ENCODE measurements at places on chromosomes 1 and 21. TPM values are rescaled to one million over a fixed set of nuclear protein-coding genes. Genes with fewer than 3 reads are reported as not detected.

- DNase-seq, result no peak
These were observed 19.0 kb upstream of the MPC2 start for GRCh38 chr1:167955915-167956314.

OTUD3 gene
- total RNA-seq, result 10.5 TPM

GRCh38 chr1:183040547-183040971 lies 17.3 kb downstream of the LAMC1 start:
- DNase-seq, result no peak

DNA sequence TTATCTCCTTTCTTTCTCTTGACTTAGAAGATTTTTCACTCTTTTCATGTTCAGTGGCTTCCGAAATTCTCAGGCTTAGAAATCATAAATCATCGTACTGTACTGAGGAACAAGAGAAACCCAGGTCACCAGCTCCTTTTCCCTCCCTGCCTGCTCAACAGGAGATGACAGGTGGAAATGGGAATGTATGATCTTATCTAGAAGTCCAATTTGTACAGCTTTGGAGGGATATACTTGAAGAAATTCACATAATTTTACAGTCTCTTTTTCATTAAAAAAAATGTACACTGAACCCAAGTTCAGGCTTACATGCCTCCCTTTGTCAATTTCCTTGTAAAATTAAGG lies 11.7 kb downstream of the EVA1C start:
- DNase-seq, result no peak

DNA sequence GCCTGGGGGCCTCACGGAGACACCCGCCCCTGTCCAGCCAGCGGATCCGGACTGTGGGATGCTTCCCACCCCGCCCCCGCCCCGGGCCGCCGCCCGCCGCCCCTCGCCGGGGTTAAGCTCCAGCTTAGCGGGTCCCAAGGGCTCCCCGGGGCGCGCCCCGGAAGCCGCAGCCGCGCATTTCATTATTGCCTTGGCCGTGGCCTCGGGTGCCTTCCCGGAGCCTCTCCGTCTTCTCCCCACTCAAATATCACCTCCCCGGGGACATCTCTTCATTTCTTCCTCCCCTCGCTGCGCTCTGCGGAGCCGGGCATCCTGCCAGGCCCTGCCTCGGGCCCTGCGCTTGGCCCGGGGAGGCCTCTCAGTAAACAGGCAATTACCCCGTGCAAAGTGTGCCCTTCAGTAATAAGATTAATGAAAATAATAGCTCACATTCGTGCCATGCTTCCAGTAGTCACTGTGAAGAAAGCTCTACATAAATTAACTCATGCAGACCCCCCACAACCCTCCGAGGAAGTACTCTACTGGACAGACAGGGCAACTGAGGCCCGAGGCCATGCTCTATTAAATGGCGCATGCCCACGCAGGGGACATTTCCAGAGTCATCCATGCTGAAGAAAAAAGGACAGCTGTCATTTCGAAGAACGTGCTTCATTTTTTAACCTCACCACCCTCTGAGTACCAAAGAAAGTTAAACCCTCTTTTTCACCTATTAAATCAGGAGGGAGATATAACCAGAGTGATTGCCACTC lies 49.9 kb upstream of the LAPTM5 start:
- no peak for DNase-seq

- no peak for DNase-seq
These were observed 26.4 kb upstream of the RAB3GAP2 start for GRCh38 chr1:220298470-220299205.

CRNN gene
- not detected for total RNA-seq

COL6A2 gene
- total RNA-seq, result 93.9 TPM

AVPR1B gene
- total RNA-seq, result not detected

GRCh38 chr1:7783826-7784491 lies at the start of gene PER3:
PER3 (plus strand) TSS chr1:7784291; CDS start chr1:7784878, 587 bp downstream.
- peak; percentile 94 for DNase-seq

DNA sequence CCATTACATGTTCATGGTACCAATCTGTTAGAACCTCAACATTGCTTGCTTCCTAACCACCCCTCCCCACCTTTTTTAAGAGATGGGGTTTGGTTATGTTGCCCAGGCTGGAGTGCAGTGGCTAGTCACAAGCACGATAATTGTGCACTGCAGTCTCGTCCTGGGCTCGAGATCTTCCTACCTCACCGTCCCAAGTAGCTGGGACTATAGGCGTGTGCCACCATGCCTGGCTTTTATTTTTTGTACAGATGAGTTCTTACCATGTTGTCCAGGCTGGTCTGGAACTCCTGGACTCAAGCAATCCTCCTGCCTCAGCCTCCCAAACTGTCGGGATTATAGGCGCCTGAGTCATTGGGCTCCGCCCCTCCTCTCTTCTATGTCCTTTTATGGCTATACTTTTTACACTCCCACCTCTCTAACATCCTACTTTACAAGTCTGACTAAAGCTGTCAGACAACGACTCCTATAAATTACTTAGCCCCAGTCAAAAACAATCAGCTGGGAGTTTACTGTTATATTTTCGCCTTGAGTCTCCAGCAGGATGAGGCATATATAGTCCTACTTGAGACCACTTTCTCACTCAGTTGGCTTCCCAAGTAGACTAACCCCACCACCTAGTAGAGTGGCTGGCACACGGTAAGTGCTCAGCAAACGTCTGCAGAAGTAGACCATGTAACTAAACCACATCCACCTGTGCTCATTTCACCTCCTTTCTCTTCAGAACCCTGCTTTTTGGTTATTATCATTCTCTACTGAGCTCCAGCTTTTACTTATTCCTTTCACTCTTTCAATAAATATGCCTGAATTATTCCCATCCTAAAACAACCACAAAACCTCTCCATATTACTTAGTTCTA lies 13.8 kb downstream of the ENSA start:
- no peak for DNase-seq

PRELP gene
- not detected for total RNA-seq

DNA sequence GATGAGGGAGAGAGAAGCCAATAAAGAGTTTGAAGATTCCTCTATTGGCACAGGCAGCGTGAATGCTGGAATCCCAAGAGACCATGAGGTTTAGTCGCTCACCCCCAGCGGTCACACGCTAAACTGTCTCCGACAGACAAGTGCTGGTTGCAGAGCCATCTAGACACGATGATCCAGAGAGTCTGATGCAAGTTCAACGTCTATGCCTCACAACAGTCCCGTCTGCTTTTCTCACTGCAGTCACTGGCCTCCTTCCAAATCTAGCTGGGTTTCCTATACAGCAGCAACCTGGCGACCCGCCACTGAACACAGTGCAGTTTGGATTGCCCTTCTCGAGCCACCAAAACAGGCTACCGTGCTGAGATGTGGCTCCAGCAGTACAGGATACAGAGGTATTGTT lies 98.6 kb upstream of the KRTAP19-8 start:
- no peak for DNase-seq

DNA sequence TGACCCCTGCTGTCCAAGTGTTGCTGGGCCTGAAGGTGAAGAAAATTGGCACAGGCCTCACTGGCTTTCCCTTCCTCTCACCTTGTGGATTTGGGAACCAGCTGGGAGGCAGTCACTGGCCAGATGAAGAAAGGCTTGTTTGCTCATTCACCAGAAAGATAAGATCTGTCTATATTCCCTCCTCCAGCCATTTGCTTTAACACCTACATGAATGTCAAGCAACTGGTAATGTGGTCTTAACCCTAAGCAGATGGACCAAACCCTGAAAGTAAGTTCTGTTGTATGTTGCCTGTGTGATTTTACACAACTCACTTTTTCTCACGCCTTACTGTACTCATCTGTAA lies 10.3 kb upstream of the SRRM1 start:
- DNase-seq, result no peak

DNA sequence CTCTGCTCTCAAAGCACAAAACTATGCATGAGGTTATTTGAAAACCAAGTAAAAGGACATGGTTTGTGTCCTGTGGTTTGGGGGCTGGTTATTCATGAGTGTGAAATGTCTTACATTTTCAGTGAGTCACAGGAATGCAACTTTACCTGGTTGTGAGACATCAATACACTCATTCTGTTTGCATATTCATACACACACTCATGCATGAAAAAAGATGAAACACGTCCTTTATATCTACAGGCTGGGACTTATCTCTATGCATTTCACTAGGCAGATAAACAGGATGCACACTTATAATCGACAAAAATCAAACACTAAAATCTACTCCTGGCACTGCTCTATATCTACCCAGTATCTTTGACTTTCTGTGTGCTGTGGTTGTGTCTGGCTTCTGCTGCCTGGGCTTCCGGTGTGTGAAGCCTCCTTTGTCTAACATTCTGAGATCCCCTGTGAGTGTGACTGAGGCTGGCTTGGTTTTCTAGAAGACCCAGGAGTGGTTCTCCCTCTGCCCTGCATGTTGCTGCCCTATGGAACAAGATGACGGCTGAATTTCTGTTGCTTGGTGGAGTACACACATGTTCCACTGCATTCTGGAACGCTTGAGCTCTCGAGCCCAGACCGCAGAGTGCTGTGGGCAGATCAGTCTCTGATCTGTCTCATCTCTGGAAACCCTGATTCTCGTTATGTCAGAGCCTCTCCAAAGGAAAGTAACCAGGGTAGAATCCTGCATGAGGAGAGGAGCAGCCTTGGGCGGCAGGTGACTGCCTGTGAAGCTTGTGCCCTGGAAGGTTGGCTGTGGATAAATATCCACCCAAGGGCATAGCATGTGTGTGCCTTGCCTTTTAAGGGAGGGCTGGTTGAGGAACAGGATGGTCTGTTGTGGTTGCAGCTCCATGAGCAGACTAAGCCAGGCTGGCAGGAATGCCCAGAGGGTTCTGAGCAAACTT lies 19.7 kb upstream of the FASLG start:
- peak; percentile 47 for DNase-seq

DNA sequence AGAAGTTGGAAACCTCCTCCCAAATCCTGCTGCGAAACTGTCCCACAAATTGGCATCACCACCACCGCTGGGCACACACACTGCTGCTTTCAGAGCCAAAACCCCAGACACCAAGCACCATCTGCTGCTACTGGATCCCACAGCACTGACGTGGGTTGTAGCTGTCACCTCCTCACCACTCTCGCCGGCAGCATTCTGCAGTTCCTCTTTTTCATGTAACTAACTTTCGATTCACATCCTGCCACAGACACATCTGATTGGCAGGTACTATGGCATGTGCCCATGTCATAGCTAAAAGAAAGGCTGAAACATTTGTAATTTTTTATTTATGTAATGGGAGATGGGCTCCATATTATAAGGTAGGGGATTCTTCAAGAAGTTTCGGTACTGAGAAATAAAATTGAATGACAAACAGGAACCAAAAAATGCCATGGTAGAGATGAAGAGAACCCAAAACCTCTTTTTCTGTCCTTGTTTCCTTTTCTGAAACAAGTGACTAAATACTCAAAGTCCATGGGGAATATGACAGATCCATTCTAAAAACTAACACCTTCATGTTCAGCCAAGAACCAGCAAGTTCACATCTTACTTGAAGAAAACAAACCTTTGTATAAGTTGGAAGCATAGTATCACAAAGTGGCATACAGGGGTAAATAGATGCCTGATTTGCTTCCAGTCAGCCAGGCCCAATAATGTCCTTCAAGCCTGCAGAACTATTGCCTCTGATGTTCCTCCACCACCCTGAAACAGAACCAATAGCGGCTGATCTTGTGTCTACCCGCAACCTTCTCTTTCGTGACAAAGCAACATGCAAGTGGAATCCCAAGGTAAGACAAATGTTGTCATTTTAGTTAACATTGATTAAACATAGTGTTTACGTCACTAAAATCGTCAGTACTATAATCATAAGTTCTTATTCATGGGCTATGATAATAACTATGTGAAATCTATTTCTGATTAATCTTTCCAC lies 26.6 kb upstream of the RGS13 start:
- peak; percentile 75 for DNase-seq

GRCh38 chr1:31400393-31400792 lies 12.6 kb upstream of the SERINC2 start:
- DNase-seq, result no peak

DNA sequence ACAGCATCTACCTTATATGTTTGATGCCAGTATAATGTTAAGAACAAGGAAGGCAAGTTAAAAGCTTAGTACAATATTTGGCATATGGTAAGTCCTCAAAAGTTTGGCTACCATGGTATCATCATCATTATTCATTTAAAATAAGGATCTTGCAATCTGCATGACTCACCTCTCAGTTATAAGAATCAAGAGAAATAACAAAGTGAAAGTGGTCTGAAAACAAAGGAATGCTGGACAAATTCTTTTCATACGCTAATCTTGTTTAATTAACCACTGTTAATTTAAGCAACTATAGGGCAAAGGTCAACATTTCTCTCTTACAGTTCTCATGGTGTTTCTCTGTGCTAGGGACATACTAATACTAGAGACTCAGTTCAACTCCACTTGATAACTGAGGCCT lies 13.0 kb upstream of the CLDN19 start:
- DNase-seq, result no peak

Data from natural killer cell (primary cell).